ENCODE measurements at places on chromosomes 6 and 20.

GRCh38 chr6:88775866-88776571, 187.4 kb downstream of the RNGTT start:
- DNase-seq: no peak

- DNase-seq: peak; percentile 27
Observed at GRCh38 chr20:14498772-14499171, 161.4 kb upstream of the FLRT3 start.

GRCh38 chr6:10217111-10217510, 197.8 kb downstream of the TFAP2A start:
- no peak for DNase-seq

DNA sequence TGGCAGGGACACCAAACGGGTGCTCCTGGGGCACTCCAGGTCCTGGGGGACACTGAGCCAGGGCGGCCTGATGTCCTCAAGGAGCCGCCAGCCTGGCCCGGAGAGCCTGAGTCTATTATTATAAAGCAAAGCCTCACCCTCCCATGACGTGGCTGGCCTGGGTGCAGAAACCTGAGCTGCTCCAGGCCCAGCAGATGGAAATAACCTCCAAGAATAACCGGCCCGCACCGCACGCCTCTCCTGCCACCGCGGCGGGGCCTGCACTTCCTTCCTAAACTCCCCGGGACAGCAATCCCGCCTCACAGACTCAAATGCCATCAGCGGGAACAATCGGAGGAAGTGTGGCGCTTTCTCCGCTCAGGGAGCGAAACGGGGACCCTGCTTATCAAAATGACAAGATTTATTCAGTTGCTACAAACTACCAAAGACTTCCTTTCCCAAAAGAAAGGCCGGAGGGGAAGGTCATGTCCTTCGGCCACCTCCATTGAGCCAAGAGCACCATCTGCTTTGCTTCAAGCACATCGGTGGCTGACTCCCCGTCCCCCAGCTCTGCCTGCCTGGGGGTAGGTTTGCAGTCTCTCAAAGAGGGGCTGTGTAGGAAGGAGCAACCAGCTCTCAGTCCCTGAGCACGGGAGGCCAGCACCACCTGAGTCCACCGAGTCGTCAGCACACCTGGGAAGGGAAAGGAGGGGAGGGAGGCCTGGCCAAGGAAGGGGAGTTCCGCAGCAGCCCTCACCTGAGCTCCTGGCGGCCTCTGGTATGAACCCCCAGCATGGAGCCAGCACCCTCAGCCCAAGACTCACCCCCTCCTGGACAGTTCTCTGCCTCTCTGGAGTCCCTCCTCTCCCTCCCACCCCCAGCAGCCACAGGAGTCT, 78.6 kb upstream of the QKI start:
- DNase-seq: no peak

- no peak for DNase-seq
Observed at GRCh38 chr6:116189472-116189871, 63.5 kb upstream of the COL10A1 start.

DNA sequence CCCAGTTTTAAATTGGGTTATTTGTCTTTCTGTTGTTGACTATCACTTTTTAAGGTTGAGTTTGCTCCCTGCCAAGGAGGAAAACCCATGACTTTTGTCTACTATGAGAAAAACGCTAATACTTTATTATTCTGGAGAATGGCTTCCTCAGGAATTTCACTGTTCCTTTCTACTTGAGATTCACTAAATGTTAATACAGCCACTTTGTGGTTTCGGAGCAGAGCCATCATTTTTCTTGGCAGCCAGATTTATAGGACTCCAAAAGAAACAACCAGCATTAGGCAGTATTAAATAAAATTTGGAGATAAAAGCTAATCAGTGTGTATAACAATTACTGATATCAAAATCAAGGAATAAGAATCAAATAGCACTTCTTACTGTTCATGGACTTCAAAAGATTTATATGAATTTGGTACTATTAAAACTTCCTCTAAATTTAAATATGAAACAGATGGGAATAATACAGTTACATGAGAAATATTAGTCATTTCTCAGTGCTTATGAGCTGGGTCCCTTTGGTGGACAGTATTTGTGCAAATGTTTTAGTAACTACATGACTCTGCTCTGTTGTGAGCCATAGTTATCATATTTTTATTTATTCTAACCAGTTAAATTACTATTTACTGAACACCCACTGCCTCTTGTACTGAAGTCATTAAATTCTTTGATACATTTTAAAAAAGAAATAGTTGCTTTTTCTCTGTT, 64.1 kb upstream of the FBXO30 start:
- no peak for DNase-seq

GRCh38 chr20:52049001-52049731, 142.4 kb downstream of the ZFP64 start:
- no peak for DNase-seq

DNA sequence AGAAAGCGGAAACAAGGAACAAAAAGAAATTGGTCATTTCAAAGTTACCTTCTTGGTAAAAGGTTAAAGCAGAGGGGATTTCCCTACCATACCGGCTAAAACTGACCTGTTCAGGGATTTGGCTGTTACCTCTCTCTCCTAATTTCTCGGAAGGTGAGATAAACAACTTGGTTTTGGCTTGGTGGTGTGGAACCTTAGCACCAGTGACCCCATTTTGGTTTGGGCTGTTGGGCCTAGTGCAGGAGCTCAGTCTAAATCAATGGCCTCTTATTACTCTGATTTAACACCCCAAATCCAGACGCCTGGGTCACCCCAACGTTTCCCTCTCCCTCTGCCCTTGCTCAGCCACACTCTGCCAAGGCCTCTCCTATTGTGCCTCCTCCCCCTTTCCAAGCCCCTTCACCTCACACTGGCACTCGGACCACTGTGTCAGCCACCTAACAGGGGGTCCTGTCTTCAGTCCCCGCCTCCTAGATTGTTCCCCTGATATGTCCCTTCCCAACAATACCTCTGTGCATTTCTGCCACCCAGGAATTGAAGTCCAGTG, 8.3 kb downstream of the NCR2 start:
- DNase-seq: no peak

- DNase-seq: no peak
Observed at GRCh38 chr20:36117638-36118037, 36.9 kb upstream of the EPB41L1 start.

DNA sequence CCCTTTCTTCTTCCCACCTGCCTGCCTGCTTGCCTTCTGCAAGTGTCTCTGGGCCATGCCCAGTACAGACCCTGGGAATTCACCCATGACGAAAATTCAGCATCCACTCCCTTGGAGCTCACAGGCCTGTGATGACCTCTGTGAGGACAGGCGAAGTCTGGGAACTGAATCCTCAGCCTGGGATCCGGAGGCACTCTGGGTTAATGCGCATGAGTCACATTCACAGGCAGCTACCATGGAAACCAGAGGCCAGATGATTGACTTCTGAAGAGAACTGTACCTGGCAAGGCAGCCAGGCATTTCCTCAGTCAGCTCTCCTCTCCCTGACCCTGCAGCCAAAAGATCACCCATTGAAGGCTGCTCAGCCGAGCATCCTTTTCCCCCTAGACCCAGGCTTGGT, 41.0 kb downstream of the SLC9A8 start:
- peak; percentile 12 for DNase-seq

DNA sequence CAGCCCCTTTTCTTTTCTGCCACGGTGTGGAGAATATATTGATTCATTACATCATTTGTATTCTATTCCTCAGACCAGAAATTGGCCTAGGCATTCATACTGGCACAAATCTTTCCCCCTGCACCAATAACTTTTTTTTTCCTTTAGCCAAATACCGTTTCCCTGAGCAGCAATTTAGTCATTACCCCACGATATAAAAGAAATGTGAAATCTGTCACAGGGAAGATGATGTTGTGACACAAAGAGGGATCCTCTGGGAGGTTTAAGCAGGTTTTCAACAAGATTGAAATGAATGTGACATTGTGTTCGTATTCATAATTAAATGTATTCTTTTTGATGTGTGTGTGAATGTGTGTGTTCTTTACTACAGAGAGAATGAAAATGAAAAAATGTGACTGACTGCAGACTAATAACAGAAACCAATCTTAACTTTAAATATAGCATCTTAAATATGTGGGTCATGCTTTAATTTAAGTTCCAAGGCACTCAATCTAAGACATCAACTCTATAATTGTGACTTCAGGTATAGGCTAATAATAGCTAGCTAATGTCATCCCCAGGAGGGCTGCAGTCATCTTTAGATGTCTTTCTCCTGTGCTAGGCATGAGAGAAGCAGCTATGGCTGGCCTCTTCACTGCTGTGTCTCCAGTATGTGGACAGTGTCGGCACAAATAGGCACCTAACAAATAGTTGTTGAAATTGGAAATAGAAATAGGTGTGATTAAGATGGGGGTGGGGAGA, 177.7 kb downstream of the BTBD3 start:
- DNase-seq: no peak

DNA sequence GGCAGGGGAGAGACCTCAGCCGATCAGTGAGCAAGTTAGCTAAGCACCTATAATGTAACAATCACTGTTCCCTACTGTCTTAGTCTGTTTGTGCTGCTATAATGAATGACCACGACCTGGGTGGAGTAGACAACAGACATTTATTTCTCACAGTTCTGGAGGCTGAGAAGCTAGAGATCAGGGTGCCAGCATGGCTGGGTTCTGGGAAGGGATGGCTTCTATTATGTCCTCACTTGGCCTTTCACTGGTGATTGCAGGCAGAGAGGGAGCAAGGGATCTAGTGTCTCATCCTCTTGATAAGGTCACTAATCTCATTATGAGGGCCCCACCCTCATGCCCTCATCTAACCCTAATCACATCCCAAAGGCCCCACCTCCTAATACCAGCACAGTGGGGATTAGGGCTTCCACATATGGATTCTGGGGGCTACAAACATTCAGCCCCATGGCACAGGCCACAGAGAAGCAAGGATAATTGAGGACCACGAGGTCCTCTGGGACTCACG, 162.5 kb downstream of the CD83 start:
- no peak for DNase-seq

DNA sequence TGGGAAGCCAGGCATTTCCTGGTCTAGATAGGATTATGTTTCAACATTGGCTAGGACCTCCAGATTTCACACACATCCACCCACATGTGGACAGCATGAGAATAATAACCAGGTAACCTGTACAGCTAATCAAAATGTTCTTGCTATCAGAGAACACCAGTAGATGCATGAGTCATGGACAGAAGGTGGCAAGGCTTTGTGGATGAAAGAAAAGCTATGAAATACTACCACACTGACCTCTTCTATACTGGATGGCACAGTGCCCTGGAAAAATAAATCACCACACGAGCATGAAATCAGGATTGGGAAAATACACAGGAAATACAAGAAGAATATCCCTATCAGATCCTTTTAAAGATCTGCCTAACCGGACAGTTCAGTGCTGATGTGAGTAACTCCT, 113.0 kb downstream of the GMDS start:
- DNase-seq: no peak

GRCh38 chr6:85470023-85470410, 20.1 kb downstream of the NT5E start:
- no peak for DNase-seq

DNA sequence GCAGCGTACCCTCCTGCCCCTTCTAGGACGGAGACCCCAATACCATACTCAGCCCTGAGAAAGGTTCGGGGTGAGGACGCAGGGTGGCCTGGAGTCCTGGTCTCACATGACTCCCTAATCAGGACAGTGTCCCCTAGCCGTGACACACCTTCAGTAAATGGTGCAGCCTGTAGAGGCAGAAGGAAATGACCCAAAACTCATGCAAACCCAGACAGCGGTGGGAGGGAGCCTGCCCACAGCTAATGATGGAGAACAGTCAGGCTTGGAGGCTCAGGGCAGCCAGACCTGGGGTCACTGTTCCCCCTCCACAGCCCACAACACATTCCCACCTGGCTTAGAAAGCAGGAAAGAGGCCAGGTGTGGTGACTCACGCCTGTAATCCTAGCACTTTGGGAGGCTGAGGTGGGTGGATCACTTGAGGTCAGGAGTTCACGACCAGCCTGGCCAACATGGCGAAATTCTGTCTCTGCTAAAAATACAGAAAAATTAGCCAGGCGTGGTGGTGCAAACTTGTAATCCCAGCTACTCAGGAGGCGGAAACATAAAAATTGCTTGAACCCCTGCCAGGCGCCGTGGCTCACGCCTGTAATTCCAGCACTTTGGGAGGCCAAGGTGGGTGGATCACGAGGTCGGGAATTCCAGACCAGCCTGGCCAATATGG, 8.8 kb upstream of the HMGA1 start:
- no peak for DNase-seq

DNA sequence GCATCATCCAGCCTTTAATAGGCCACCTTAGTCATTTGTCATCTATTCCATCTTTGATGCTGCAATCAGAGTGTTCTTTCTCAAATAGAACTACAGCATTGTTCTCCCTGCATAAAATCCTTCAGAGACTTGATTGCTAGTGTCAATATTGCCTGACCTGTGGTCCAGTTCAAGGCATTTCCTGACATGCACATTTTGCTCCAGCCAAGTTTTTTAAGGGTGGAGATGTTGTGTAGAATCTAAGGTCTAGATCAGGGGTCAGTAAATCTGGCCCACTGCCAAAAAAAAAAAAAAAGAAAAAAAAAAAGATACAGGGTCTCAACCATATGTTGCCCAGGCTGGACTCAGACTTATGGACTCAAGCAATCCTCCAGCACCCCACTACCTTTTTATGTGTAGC, 354.4 kb downstream of the FRK start:
- no peak for DNase-seq

DNA sequence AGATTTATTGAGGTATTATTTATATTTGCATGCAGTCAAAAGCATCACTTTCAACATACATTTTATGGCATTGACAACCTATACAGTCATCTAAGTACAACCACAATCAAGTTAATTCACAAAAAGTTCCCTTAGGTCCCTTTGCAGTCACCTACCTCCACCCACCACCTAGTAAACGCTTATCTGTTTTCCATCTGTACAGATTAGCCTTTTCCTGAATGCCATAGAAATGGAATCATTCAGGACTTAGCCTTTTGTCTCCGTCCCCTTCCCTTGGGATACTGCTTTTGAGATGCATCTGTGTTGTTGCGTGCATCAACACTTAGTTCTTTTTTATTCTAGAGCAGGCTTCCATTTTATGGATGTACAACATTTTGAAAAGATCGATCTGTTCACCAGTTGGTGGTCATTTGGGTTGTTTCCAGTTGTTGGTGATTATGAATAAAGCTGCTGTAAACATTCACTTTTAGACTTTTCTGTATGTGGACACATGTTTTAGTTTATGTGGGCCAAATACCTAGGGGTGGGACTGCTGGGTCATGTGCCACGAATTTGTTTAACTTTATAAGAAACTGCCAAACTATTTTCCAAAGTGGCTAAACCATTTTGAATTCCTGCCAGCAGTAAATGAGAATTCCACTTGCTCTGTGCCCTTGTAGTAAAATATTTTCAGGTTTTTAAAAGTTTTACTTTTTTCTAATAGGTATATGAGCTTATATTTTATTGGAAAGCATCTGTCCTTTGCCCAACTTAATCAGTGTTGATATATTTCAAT, 17.6 kb upstream of the IFNGR1 start:
- no peak for DNase-seq

DNA sequence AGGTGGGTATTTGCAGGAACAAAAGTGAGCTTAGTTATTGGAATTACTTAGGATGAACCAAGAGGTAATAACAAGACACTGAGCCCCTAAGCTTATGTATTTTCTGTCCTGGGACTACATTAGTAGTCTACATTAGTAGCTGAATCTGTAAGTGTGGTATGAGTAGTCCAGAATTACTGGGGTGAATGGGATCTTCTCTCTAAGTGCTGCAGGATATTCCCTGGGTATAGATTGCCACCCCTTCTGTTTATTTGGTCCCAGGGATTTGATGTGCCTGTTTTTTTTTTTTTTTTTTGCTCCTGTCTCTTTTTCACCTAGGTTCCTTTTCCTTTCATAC, 5.9 kb downstream of the CD2AP start:
- DNase-seq: no peak

GRCh38 chr6:166750108-166750793, 123.2 kb upstream of the RPS6KA2 start:
- DNase-seq: no peak

- DNase-seq: no peak
Observed at GRCh38 chr6:109442393-109442924, 1.9 kb downstream of the SMPD2 start.
